Ovary (tissue), 10 donors: ENCODE measurements at places on chromosomes 16 and 17.
A peak's percentile ranks its signal among the peaks of the same experiment; 100 is the strongest.

DNA sequence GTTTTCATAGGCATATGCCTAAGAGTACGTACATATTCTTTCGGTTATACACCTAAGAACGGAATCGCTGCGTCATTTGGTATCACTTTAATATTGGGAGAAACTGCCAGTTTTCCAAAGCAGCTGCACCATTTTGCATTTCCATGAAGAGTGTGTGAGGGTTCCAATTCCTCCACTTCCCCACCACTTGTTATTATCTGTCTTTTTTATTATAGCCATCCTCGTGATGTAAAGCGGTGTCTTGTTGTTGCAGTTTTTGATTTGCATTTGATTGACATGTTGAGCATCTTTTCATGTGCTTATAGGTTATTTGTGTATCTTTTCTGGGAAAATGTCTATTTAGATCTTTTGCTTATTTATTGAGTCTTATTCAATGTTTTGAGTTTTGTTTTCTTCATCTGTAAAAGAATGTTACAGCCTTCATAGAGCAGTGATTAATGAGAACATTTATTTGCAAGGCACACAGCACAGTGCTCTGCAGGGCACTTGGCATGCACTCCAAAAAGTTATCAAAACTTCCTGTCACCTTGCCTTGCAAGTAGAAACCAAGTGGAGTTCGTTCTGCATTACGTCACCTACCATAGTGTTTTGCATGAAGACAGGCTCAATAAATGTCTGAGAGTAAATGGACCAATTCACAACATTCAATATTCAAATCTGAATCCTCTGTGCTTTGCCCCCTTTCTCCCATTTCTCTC is 26.6 kb upstream of the ST6GALNAC1 start:
- no peak overlapping the region for H3K4me3 ChIP-seq
- DNase-seq, result no peak
- peaks cover 12% of the 10 kb centered on the region for H3K4me1 ChIP-seq
- H3K27me3 ChIP-seq, result no peaks in the 10 kb centered on the region

DNA sequence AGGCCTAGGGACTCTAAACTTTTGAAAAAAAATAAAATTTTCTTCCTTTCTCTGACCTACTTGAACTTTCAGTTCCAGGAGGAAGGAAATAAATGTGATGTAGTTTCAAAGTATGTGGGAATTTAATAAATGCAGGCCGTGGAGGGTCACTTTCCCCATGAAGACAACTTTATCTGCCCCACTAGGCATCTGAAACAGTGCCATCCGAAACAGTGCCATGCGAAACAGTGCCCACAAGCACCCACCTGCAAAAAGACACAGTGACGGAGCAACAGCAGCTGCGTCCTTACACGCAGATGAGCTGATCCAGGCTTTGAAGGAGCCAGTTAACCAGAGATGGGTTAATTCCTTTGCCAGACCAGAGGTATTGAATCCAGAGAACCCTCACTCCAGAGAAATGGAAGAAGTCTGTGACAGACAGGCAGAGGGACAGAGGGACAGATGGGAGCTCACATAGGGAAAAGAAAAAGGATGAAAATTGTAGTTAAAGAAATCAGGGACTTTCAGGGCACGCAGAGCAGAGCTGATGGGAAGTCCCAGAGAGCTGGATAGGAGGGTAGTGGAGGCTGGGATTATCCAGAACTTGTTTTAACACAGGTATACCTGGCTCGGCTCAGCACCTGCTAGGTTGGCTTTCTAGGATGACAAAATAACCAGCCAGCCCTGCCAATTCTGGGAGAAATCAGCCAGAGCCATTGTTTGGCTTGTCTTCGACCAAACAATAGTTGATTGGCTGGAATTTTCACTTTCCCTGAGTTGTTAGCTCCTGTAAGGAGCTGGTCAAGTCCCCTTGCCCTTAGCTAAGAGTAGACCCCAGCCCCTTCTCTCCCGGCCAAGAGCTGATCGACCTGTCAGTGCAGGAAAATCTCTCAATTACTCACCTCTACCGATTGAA is 17.1 kb upstream of the HOXB13 start:
- no peaks in the 10 kb centered on the region for H3K27me3 ChIP-seq
- H3K36me3 ChIP-seq, result no peaks in the 10 kb centered on the region
- H3K4me3 ChIP-seq, result no peak overlapping the region
- H3K27ac ChIP-seq, result no peak overlapping the region
- DNase-seq, result no peak
- no peaks in the 10 kb centered on the region for H3K4me1 ChIP-seq

GRCh38 chr17:81086789-81087551 is 52.0 kb downstream of the BAIAP2 start:
- H3K4me1 ChIP-seq, result no peaks in the 10 kb centered on the region
- no peak overlapping the region for H3K4me3 ChIP-seq
- no peak overlapping the region for H3K27ac ChIP-seq

DNA sequence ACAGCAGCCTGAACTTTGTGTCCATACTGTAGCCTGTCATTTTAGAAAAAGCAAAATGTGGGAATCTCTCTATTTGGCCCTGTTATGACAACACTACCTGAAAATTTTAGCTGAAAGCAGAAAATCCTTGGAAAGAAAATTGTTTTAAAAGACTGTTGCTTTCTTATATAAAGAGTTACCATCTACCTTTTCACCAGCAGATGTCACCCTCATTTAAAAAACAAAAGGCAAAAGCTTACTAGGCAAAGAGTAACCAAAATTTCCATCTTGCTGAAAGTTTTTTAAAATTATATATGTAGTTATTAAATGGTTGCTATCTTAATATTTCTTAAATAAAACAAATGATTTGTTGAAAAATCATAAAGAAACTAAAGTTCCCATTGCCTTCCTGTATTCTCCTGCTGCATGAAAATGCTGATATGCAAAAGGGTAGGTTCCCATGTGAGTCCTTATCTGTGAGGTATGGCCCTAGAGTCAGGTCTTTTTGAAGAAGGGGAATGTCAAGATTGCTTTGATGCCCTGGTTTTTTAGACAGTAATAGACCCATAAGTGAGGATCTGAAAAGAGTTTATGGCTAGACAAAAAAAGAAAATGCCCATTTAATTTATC is 61.0 kb downstream of the TNRC6C start:
- H3K4me3 ChIP-seq, result no peak overlapping the region
- no peak overlapping the region for H3K27ac ChIP-seq
- no peaks in the 10 kb centered on the region for H3K36me3 ChIP-seq
- no peaks in the 10 kb centered on the region for H3K27me3 ChIP-seq
- DNase-seq, result no peak

DNA sequence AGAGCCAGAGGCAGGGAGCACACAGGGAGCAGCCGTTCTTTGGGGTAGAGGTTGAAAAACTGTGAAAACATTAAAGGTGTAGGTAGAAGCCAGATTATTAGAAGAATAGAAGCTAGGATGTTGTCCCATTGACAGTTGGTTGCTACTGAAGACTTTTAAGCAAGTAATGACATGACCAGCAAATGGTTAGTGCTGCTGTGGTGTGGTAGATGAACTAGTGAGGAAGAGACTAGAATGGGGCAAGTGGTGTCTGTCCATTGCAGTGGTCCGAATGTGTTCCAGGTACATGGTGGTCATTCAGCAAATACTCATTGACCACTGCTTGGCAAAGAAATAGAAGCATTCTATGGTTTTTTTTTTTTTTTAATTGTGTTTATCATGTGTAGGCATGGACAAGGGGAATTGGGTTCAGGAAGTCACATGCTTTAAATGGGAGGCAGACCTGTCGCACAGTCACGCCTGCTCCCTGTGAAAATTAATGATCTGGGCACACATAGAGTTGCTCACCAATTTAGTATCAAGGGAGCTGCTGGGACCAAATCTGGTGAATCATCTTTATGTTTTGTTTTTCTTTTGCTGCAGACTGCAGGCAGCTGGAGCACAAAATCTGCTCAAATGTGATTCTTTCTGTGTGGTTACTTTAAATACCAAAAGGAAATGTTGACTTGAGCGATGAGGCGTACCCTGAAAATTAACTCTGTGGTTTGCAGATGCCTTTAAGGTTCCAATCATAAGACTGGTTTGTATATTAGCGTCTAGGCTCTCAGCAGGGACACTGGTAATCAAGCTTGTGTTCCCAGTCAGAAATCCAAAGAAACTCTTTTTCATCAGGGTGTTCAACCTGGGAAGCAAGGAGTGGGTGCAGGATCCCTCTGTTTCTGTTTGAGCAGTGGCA is 30.7 kb downstream of the YPEL2 start:
- H3K27ac ChIP-seq, result no peak overlapping the region
- peaks cover 26% of the 10 kb centered on the region for H3K4me1 ChIP-seq
- DNase-seq, result no peak
- no peaks in the 10 kb centered on the region for H3K27me3 ChIP-seq
- H3K4me3 ChIP-seq, result no peak overlapping the region

DNA sequence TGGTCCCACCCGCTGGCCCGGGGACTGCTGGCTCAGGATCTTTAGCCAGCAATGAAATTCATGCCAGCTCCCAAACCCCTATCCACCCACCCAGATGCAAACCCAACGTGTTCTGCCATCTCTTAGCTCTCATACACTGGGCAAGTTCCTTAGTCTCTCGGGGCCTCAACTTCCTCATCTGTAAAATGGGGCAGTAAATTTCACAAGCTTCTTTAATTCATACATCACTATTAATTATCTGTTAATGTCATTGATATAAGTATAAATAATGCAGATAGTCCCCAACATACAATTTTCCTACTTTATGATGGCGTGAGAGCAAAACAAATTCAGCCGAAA is 398.7 kb downstream of the SOX9 start:
- no peaks in the 10 kb centered on the region for H3K27me3 ChIP-seq
- H3K27ac ChIP-seq, result no peak overlapping the region
- H3K4me3 ChIP-seq, result no peak overlapping the region

GRCh38 chr17:74599023-74599399 is 6.9 kb upstream of the CD300LD start:
- no peaks in the 10 kb centered on the region for H3K4me1 ChIP-seq
- H3K4me3 ChIP-seq, result no peak overlapping the region
- no peak overlapping the region for H3K27ac ChIP-seq
- DNase-seq, result no peak

DNA sequence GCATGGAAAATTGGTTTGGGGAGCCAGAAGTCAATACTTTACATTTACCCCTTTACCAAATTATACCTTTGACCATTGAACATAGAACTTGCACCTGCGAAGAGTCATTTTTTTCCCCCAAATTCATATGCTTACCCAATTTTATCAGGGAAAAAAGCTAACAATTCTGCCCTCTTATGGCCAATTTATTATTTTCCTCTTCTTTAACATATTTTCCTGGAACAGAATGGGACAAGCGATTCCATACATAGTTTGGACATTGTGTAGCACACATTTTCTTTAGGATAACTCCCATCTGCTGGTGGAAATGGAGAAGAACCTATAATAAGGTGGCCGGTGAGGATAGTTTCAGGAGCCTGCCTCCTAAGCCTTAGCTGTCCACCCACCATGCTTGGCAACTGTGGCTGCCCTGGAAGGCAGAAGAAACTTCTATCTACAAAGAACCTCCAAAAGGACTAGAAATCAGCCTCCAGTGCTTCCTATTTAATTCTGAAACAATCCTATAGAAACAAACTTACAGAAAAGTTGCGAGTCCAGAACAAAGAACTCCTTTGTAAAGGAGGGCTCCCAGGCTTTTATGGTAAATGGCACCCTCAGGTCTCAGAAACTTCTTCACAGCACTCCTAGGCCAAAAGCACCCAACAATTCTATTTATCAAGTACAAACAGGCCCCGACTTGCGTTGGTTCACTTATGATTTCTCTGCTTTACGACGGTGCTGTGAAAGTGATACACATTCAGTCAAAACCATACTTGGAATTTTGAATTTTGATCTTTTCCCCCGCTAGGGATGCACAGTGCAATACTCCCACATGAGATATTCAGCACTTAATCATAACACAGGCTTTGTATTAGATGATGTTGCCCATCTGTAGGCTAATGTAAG is 64.1 kb upstream of the CACNG4 start:
- no peaks in the 10 kb centered on the region for H3K36me3 ChIP-seq
- DNase-seq, result no peak
- H3K27me3 ChIP-seq, result no peaks in the 10 kb centered on the region
- peaks cover 5% of the 10 kb centered on the region for H3K4me1 ChIP-seq
- no peak overlapping the region for H3K4me3 ChIP-seq

DNA sequence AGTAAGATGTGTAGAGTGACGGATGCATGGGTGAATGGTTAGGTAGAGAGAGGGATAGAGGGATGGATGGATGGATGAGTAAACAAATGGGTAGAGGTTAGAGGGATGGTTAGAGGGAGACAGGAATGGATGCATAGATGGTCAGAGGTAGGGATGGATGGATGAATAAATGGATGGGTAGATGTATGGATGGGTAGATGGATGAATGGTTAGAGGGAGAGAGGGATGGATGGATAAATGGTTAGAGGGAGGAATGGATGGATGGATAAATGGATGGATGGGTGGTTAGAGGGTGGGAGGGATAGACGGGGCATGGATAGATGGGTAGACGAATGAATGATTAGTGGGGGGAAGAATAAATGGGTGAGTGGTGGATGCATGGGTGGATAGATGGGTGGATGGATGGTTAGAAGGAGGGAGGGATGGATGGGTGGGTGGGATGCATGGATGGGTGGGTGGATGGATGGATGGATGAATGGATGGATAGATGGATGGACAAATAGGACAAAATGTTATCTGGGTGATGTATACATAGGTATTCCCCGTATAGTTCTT is 29.2 kb upstream of the SNN start:
- no peak for DNase-seq
- H3K4me3 ChIP-seq, result no peak overlapping the region
- H3K27ac ChIP-seq, result no peak overlapping the region
- H3K36me3 ChIP-seq, result no peaks in the 10 kb centered on the region

DNA sequence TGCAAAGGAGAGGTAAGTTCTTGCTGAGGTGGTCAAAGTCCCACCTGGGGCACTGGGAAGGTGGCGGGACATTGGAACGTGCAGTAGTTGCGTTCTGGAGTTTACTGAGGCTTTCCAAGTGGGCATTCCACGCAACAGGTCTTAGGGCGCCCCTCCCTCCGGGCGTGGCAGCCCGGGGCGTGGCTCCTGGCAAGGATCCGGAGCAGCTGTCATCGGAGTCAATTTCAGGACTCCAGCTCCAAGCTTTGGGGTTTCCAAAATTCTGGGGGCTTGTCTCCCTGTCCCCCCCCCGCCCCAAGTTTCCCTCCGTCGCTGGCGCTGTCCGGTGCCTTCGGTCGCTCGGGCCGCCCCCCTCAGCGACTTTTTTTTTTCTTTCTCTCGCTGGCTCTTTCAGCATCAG is 43.1 kb upstream of the AMZ2 start:
- peak overlapping the region; percentile 69 for H3K4me3 ChIP-seq
- DNase-seq, result no peak
- H3K27me3 ChIP-seq, result no peaks in the 10 kb centered on the region
- no peak overlapping the region for H3K27ac ChIP-seq
- H3K4me1 ChIP-seq, result peaks cover 7% of the 10 kb centered on the region
- H3K36me3 ChIP-seq, result no peaks in the 10 kb centered on the region

- no peaks in the 10 kb centered on the region for H3K27me3 ChIP-seq
- H3K4me1 ChIP-seq, result no peaks in the 10 kb centered on the region
- H3K27ac ChIP-seq, result no peak overlapping the region
- H3K4me3 ChIP-seq, result no peak overlapping the region
- no peaks in the 10 kb centered on the region for H3K36me3 ChIP-seq
These were observed 4.3 kb upstream of the SYNGR2 start for GRCh38 chr17:78163881-78164747.

- H3K27me3 ChIP-seq, result no peaks in the 10 kb centered on the region
- no peaks in the 10 kb centered on the region for H3K36me3 ChIP-seq
- no peak overlapping the region for H3K4me3 ChIP-seq
These were observed 16.6 kb upstream of the VWA3A start for GRCh38 chr16:22075776-22076175.

- no peak for DNase-seq
- no peak overlapping the region for H3K27ac ChIP-seq
- peaks cover 15% of the 10 kb centered on the region for H3K4me1 ChIP-seq
- no peaks in the 10 kb centered on the region for H3K27me3 ChIP-seq
These were observed 64.7 kb downstream of the ADCY9 start for GRCh38 chr16:4051591-4051990.

GRCh38 chr17:17433000-17433703 is 43.6 kb upstream of the MED9 start:
- no peaks in the 10 kb centered on the region for H3K4me1 ChIP-seq
- H3K27me3 ChIP-seq, result no peaks in the 10 kb centered on the region
- H3K36me3 ChIP-seq, result no peaks in the 10 kb centered on the region
